Left lobe of liver (tissue), 2 donors: ENCODE measurements at places on chromosomes 4 and X. TPM values are rescaled to one million over a fixed set of nuclear protein-coding genes. Genes with fewer than 3 reads are reported as not detected.

GRCh38 chr4:128333309-128334018, 45.9 kb upstream of the PGRMC2 start:
- no peak for DNase-seq

DNA sequence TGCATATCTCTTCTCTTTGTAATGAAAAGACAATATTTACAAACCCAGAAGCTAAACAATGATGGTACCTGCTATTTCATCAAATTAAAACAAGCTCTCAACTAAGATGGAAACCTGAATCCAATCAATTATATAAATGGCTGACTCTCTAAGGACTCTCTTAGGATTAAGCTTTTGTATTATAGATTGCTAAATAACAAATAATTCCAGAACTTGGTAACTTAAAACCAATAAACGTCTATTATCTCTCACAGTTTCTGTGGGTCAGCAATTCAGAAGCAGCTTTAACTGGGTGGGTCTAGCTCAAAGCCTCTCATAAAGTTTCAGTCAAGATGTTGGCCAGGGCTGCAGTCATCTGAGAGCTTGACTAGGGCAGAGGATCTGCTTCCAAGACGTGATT, 12.4 kb downstream of the PHKA2 start:
- DNase-seq = no peak

Gene AVPR2
- total RNA-seq = not detected

DNA sequence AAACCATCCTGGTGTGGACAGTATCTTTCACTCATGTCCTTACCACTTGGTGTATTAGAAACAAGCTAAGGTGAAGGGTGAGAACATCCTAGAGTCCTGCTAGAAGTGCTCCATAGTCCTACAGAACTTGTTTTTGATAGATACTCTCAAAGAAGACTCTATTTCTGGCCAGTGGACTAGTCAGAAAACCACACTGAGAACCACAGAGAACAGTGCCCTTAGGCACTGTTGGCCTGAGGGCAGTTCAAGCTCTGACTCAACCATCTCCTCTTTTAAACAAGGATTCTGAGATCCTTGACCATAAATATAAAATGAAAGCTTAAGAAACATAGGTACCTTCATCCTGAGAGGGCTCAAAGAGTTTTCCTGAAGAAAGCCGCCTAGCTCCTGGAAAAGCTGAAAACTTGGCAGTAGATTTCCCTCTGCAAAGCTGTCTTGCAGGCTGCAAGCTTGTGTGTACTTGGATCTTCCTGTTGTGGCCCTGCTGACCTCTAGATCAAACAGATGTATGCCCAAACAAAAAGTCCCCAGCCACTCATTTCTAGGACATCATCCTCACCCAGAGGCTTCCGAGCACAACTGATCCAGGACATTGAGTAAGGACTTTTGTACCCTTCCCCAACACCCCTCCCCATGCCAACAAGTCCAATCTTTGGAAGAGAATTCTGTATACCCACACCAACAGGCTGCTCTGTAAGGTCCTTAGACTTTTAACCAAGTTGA, 111.6 kb upstream of the CXCL13 start:
- DNase-seq = peak; percentile 49

Gene GAGE12F
- 0.63 TPM for total RNA-seq

Gene MAGEB17
- total RNA-seq = not detected

DNA sequence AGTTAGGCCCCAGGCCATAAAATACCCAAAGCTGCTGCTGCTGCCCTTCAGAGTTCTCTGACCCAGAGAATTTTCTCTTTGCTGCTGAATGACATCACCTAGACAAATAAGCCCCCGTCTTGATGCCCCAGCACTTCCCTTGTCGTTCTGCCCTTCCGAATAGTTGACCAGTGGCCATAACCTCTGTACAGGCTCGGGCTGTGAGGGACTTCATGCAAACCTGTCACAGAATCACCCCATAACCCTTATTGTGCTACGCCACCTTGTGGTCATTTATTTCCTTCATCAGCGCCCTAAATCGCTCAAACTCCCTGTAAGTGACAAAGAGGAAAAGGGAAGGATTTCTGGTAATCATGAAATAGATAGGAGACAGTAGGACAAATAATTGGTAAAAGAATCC, 18.8 kb downstream of the SPACA5 start:
- peak; percentile 49 for DNase-seq

DNA sequence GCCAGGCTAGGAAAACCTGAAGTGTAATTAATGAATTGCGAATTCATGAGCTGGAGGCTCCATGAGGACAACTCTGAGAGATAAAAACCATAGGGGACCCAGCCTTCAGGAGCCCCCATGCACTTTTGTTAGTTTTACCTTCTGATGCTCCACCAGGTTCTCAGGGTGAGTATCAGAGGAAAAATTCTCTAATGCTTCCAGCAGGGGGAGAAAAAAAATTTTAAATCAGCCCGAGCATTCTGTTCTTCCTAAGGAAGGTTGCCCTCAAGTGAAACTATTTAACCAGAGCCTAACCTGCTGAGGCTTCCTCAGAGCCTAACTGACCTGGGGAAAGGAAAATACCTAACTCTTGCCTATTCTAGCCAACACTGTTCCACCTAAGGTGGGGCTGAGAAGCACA, 552.6 kb downstream of the PPARGC1A start:
- no peak for DNase-seq

DNA sequence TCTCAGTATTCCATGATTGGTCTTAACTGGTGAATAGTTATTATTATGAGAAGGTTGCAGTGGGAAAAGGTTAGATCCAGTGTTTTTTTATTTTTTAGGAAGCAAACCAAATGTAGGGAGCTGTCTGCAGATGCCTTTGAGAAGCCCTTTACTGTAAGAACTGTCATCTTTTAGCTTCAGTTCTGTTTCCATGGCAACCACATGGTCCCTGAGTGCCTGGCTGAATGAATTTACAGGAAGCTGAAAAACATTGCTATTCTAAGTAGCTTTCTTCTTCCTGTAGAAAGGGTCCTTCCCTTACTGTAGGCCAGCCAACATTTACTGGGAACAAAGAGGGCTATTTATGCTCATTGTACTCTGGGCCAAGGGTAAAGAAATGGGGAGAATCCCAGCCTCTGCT, 103.3 kb downstream of the DCLK2 start:
- no peak for DNase-seq

GRCh38 chrX:132657876-132658275, 169.0 kb upstream of the MBNL3 start:
- DNase-seq = no peak

DNA sequence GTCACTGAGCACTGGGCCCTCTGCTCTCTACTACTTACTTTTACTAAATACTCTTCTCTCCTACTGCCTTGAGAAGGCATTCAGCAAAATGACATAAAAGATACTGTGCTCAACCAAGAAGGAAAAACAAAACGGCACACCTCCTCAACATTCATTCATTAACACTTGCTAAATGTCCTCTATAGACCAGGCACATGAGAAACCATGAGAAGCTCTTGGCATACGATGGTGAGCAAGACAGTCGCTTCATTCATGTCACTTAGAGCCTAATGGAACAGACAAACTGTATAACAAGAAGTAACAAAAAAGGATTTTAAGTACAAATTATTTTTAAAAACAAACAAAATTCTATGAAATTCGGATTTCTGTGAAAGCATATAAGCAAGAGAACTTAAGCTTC, 38.7 kb downstream of the COL25A1 start:
- no peak for DNase-seq

DNA sequence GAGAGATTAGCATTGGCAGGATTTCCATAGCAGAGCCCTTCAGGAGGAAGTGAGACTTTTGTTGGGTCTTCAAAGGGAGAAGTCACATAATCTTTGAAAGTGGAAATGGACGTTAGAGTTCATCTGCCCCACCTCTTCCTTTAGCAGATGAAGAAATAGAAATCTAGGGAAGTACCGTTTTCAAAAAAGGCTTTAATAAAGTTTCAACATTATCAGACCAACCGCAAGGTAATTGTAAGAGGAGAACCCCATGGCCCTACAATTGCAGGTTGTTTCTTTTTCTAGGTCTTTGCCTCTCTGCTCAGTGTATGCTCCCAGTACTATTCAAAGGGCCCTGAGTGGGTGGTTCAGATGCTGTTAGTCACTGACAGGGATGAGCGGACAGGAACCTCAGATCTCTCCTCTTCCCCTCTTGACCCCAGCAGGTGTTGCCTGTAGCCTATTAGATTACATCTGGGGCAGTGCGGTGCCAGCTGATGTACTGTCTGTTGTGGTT, 48.6 kb upstream of the AP1S2 start:
- DNase-seq = no peak

Gene RTL5
- total RNA-seq = 3.1 TPM

GRCh38 chrX:133254666-133255065, 36.5 kb upstream of the TFDP3 start:
- no peak for DNase-seq

GRCh38 chr4:169810325-169811323, 52.9 kb upstream of the HPF1 start:
- no peak for DNase-seq

GRCh38 chrX:150035531-150035930, 97.2 kb upstream of the EOLA2 start:
- no peak for DNase-seq

DNA sequence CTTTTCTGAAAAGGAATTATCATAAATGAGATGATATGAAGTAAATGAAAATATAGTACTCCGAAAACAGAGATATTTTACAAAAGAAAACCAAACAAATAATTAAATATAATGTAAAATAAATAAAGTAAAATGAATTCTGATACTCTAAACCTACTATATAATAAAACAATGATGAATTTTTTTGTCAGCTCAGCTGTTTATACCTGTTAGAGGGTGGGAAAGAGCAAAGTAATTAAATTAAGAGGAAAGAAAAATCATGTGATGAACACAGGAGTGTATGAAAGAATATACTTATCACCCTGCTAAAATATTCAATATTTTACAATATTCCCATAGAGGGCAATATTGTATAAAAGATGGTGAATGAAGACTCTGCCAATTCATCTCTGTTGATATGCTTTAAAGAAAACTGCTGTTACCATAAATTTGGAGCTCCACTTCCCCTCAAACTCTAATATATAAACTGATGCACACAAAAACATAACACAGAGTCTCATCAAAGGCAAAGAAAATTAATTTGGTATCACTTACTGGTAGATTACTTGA, 6.5 kb upstream of the NDST4 start:
- DNase-seq = no peak

DNA sequence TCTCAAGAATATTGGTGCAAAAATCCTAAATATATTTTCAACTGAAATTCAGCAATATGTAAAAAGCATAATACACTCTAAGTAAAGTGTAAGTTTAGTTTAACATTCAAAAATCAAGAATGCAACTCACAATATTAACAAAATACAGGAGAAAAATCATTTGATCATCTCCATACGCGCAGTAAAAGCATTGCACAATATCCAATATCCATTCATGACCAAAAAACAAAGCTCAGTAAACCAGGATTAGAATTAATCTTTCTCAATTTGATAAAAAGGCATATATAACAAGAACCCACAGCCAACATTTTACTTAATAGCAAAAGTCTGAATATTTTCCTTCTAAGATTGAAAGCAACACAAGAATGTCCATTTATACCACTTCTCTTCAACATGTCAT, 48.3 kb upstream of the C4orf54 start:
- no peak for DNase-seq

DNA sequence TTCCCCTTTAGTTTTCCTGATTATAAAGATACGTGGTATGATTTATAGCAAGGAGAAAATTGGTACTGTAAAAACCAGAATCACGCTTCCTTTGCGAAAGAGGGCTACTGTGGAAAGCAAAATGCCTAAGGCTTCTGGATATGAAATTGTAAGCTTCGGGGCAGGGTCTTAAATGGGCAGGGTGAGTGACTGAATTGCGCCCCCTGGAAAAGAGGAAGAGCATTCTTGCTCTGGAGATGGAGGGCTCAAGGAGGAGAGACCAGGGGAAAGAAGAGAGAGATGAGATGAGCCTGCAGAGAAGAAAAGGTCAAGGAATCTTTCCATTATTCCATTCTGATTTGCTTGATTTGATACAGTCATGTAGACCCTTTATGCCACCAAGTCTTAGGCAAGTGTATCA, 13.1 kb upstream of the ETNPPL start:
- no peak for DNase-seq

Gene PPP1R2C
- not detected for total RNA-seq

- DNase-seq = no peak
These were observed 1021.8 kb downstream of the STPG2 start for GRCh38 chr4:97121493-97121892.

Gene ELK1
- total RNA-seq = 18.1 TPM

Gene VSIG1
- not detected for total RNA-seq

Gene ZMAT1
- total RNA-seq = 2.5 TPM

Gene TMEM150C
- total RNA-seq = 8.1 TPM

Gene SLC4A4
- total RNA-seq = 24.6 TPM

Gene DMRTC1
- total RNA-seq = not detected

Gene NDNF
- 1.1 TPM for total RNA-seq

DNA sequence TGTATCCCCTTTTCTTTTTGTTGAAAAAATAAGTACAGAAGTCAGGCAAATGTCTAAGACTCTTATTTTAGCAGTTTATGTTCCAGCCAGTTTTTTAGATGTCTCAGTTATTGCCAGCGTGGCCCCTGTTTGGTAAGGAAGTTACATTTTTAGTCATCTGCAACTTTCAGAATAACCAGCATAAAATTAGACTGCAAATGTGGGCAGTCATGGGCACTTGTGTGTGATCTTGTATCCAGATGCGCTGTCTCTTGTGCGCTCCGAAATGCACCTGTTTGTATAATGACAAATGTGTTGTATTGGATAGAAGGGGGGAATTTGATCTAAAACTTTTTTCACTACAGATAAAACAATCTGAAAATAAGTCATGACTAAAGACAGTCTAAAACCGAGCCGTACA, 44.3 kb upstream of the CLCN4 start:
- no peak for DNase-seq

DNA sequence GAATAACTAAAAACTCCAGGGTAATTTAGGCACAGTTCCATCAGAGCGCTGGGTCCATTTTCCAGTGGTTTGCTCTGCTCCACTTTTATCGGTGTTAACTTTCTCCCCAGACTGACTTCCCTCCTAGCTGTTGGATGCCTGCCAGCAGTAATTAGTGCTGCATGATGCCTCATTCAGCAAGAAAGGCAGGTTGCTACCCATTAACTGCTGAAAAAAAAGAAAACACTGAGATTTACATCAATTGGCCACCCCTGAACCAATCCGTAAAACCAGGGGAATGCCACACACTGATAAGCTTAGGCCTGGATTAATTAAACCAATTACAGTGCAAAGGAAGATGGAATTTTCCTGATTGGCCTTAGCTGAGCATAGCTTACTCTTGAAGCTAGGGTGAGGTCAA, 182.4 kb upstream of the CXXC4 start:
- DNase-seq = no peak

Gene CBR4
- total RNA-seq = 39.1 TPM

Gene ZAR1
- total RNA-seq = not detected

GRCh38 chrX:109844986-109845385, 111.9 kb upstream of the ACSL4 start:
- no peak for DNase-seq
